ENCODE measurements at places on chromosomes 1 and 21.

DNA sequence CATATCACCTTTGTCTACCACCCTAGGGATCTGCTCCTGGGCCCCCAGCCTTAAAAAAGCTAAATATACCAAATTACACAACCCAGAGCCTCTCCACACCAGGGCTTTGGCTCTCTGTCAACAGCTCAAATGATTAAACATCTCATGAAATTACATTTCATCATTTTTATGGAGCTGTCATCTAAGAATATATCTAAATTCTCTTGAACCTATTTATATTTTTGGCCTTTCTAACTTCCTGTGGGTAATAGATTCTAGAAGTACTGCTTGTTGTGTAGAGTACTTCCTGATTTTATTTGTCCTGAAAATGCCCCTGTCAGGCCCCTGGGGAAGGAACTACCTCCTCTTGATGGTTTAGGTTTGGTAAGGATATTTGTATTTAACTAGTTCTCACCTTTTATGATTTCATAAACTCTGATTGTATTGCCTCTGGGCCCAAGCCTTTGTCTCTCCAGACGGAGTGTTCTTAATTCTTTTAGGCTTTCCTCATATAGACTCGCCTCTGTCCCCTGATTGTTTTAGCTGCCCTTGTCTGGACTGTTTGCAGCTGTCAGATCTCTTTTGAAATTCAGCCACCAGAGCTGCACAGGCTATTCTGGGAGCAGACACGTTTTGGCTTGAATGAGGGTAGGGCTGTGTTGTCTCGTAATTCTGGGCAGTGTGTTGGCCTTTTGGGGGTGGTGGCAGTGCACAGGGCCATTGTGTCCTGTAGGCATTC, 16.6 kb downstream of the MYOG start:
- DNase-seq = peak; percentile 67

- no peak for DNase-seq
Measured at GRCh38 chr1:45490121-45490625, 790 bp downstream of the TESK2 start.

- no peak for DNase-seq
Measured at GRCh38 chr1:77316006-77316405, 34.2 kb downstream of the AK5 start.

GRCh38 chr21:31580866-31581276, 78.6 kb upstream of the SOD1 start:
- DNase-seq = peak; percentile 59

GRCh38 chr1:158289811-158290210, at the start of gene CD1C:
TSS of gene CD1C (plus strand) at chr1:158289923. CDS start at chr1:158290065, 142 bp downstream.
- DNase-seq = no peak

GRCh38 chr1:229302740-229303139, 31.8 kb downstream of the RAB4A start:
- DNase-seq = no peak
